NCI-H1105 treated with DMSO at 0.1 percent for 48 hours (cell line): ENCODE measurements at places on chromosomes 3 and 15.

- DNase-seq, result no peak
Measured at GRCh38 chr3:180962530-180962929, 27.0 kb downstream of the DNAJC19 start.

- DNase-seq, result peak; percentile 26
Measured at GRCh38 chr3:175005881-175006280, 146.7 kb downstream of the NAALADL2 start.

- DNase-seq, result no peak
Measured at GRCh38 chr15:52042051-52042851, 23.2 kb downstream of the MAPK6 start.

- no peak for DNase-seq
Measured at GRCh38 chr3:100024520-100025303, 89.6 kb downstream of the FILIP1L start.

- DNase-seq, result no peak
Measured at GRCh38 chr15:100940767-100941379, 21.7 kb downstream of the LRRK1 start.

GRCh38 chr3:8996681-8997121 is 33.4 kb upstream of the RAD18 start:
- DNase-seq, result no peak

GRCh38 chr15:25728816-25729215 is 134.3 kb downstream of the ATP10A start:
- no peak for DNase-seq

GRCh38 chr3:17217588-17217987 is 332.8 kb downstream of the PLCL2 start:
- DNase-seq, result no peak

DNA sequence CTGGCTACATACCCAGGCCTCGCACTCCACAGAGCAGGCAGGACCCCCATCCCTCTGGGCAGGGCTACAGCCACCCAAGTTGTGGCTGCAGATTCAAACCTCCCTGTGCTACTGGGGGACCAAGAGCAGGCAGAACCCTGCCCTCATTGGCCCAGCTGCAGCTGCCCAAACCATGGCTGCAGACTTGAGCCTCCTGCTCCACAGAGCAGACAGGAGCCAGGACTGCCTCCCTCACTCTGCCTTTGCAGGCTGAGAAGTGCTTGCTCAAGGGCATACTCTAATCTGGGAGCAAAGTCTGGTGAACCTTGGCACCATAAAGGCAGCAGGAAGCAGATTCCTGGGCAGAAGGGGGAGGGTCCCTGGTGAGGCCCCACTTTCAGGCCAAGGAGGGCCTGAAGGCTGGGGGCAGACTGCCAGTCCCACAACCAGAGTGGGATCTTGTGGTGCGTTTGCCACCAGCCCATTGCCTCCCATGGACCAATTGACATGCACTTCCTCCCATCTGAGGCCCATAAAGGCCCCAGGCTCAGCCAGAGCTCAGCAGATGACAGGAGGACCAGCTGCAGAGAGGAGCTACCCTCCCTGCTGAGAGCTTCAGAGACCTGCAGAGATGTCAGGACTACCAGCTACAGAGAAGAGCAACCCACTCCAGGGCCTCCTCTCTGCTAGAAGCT is 64.2 kb upstream of the EPHA6 start:
- no peak for DNase-seq

GRCh38 chr3:48983096-48983495 is 6.9 kb upstream of the P4HTM start:
- no peak for DNase-seq

- no peak for DNase-seq
Measured at GRCh38 chr3:48564022-48564421, 441 bp upstream of the UCN2 start.
